Kidney (tissue), 22 donors: ENCODE measurements at places on chromosomes 7 and 10. TPM values are rescaled to one million over a fixed set of nuclear protein-coding genes. Genes with fewer than 3 reads are reported as not detected.

Gene ACTR3C
- total RNA-seq: 31.6 TPM

Gene SFRP4
- total RNA-seq: 6.8 TPM

Gene RADIL
- 1.0 TPM for total RNA-seq

Gene CXCL12
- total RNA-seq: 99.5 TPM

Gene FLNC
- 12.2 TPM for total RNA-seq

Gene CALML5
- not detected for total RNA-seq

Gene ECHDC3
- 32.4 TPM for total RNA-seq

DNA sequence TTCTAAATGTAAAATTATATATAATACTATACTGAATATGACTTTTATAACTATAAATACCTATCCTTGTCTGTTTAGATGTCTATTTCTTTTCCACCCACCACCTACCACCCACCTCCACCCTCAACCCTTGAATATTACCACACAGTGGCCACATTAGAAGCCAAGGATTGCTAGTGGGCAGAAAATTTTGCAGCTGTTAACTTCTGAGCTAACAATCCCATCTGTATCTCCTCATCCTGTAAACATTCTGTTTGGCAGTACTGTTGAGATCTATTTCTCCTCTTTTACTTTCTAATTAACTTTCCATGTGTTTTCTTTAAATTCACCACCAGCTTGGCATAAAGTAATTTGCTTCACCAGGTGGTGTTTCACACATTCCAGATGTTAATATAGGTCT lies 281.1 kb upstream of the BMPER start:
- no peak for DNase-seq

GRCh38 chr7:45027774-45028114 lies 27.7 kb downstream of the CCM2 start:
- no peak for DNase-seq

- DNase-seq: no peak
Observed at GRCh38 chr7:16014031-16014430, 327.5 kb upstream of the MEOX2 start.

- no peak for DNase-seq
Observed at GRCh38 chr7:101154693-101155102, 422 bp downstream of the AP1S1 start.

DNA sequence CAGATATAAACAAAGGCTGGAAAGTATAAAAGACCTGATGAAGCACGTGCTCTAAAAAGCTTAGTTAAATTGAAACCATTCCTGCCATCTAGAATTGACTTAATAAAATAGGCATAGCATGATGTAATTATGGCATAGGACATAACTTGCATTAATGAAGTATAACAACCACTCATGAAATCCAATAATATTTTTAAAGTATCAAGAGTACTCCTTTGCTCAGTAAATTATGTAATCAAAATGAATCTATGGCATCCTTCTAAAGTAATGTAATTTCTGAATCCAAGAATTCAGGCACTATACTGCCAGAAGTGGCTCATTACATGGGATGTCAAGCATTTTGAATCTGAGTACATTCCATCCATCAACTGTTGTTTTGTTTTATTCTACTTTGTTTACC lies 548.5 kb upstream of the NRP1 start:
- DNase-seq: no peak

GRCh38 chr10:59336632-59337031 lies 25.7 kb downstream of the FAM13C start:
- DNase-seq: no peak

GRCh38 chr10:98446661-98447221 lies at the start of gene HPS1:
HPS1 (minus strand) TSS chr10:98446935; CDS start chr10:98443240, 3,695 bp downstream.
- peak; percentile 74 for DNase-seq

DNA sequence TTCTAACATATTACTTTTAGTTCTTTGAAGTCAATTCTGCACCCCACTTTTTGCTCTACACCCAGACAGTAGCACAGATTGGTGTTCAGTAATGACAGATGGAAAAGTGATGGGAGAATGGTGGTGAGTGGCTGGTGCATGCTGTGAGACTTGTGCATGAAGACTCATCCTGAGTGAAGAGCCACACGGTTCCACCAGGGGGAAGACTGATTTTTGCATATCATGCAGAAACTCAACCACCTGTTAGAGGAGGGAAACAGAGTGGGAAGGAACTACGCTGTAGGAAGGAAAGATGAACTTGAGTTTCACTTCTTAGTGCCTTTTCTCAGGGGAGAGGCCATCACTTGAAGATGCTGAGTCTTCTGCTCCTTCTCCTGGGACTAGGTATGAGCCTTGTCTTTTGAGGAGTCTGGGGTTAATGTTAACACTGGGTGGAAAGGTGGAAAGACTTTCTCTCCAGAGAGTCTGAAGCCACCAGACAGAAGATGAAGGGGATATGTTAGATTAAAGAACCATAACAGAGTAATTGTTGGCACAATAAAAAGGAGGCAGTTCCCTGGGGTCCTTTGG lies 9.3 kb upstream of the PRSS1 start:
- DNase-seq: no peak

- DNase-seq: peak; percentile 64
Observed at GRCh38 chr7:108637049-108637621, 67.5 kb downstream of the DNAJB9 start.

- DNase-seq: no peak
Observed at GRCh38 chr7:53661645-53662217, 626.3 kb downstream of the POM121L12 start.

DNA sequence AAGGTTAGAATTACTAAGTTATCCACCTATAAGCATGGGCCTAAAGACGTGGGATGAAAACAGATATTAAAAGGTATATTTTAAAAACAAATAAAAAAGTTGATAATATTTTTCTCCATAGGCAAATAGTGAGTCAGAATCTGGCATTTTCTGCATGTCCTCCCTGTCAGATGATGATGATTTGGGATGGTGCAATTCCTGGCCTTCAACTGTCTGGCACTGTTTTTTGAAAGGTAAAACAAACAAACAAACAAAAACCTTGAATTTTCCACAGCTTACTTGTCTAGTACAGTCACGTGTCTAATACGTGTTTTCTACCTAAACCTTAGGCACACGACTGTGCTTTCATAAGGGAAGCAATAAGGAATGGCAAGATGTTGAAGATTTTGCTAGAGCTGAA lies 17.4 kb downstream of the HBP1 start:
- DNase-seq: no peak

DNA sequence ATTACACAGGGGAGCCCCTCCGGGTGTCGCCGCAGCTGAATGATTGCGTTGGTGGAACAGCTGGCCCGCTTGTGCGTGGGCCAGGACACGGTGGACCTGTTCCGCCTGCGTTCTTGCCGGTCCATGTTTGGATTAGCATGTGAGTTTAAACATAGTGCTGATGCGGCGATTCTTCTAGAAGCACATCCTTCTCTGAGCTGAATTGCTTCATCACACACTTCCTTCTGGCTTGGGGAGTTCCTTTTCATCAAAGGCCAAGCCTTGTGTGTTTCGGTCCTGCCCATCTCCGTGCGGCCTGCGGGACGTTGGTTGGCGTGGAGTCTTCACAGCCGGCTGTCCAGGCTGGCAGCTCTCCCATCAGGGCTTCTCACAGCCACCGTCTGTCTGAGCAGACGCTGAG lies 45.5 kb upstream of the SLC29A4 start:
- no peak for DNase-seq

- DNase-seq: no peak
Observed at GRCh38 chr7:99141334-99141733, 2.6 kb downstream of the SMURF1 start.

DNA sequence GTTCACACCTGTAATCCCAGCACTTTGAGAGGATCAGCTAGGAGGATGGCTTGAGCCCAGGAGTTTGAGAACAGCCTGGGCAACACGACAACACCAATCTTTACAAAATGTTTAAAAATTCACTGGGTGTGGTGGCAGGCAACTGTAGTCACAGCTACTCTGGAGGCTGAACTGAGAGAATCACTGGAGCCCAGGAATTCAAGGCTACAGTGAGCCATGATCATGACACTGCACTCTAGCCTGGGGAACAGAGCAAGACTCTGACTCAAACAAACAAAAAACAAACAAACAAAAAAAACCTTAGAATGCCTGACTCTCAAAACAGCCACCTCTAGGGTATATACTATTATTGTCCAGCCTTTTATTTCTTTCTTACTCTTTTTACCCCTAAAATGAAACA lies 56.5 kb upstream of the PAPSS2 start:
- DNase-seq: no peak

- peak; percentile 33 for DNase-seq
Observed at GRCh38 chr7:98051118-98051744, 55.4 kb upstream of the LMTK2 start.

GRCh38 chr7:115635376-115635775 lies 395.2 kb downstream of the TFEC start:
- no peak for DNase-seq

DNA sequence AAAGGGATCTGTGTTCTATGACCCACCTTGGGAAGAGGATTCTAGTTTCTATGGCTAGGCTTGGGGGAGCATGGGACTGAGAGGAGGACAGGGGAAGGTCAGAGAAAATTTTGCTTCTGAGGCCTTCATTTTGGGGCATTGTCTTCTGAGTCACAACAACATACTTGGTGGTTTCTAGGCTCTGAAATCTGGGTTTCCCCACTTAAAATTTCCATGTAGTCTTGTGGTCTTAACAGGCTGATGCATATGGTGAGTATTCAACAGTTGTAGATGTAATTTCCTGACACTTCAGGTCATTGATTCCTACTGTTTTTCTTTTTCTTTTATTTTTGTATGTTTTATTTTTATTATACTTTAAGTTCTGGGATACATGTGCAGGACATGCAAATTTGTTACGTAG lies 88.5 kb downstream of the ANKRD7 start:
- DNase-seq: no peak

- peak; percentile 79 for DNase-seq
Observed at GRCh38 chr10:104328896-104329710, 9.2 kb downstream of the ITPRIP start.

DNA sequence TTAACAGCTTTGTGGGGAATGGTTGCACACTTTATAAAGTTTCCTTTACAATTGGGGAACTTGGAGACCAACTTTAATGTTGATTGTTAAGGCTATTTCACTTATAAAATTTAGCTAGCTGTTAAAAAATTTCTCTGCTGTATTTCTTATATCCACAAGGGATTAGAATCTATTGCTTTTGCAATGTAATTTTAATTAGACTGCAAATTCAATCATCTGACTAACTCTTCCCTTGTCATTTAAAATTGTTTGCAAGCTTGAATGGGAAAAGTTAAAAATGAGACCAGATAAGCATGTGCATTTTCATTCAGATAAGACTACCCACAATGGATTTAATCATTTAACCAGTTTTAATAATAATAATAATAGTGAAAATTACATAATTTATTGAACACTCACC lies 213.2 kb downstream of the BICC1 start:
- no peak for DNase-seq

DNA sequence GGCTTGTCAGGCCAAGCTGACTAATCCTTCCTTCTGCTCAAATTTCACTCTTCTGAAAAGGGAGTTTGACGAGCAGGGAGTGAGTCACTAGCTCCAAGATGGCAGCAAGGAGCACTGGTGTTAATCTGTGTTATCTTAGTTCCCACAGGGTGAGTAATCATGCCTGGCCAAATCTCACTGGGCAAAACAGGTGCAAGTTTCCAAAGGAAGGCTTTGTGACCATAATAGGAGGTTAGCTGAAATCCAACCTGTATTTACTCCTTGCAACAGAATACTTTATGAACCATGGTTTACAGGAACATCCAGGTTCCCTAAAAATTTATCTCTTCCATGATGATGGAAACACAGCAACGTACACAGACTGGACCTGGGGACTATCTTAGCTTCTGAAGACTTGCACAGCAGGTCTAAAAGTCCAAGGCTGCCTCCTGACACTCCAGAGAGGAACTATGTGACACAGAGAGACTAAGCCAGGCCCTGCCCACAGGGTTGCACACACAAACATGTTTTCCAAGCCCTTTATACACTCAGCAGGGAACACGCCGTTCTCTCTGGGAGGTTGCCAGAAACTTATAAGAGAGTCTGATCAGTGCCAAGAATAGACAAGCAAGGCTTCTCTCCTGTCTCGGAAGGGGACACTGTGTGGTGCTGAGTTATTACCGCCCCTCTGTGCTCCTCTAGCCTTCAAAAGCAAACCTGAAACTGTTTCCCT lies 46.3 kb downstream of the PDK4 start:
- DNase-seq: peak; percentile 42

DNA sequence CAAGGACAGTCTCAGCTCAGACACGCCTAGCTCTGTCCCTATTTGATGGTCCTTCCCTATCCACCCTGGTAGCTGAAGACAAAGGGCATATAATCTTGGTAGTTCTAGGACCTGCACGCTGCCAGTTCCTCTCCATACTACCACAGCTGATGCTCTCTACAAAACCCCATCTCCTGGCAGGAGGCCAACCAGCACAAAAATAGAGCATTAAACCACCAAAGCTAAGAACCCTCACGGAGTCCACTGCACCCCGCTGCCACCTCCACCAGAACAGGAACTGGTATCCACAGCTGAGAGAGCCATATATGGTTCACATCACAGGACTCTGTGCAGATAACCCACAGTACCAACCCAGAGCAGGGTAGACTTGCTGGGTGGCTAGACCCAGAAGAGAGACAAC lies 299.4 kb downstream of the LRRTM3 start:
- DNase-seq: no peak

DNA sequence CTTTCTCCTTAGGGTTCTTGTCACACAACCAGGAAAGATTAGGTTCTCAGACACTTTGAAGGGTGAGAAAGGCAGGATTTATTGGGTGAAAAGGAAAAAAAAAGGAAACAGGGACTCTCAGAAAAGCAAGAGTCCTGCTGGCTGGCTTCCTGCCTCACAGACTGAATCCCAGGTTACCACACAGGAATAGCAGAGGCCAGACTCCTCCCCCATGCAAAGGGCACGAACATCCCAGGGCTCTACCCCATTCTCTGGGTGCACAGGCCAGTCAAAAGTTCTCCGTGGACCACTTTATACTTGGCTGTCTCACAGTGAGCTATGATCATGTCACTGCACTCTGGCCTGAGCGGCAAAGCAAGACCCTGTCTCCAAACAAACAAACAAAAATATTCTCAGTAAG lies 42.6 kb downstream of the HOXA1 start:
- DNase-seq: no peak

DNA sequence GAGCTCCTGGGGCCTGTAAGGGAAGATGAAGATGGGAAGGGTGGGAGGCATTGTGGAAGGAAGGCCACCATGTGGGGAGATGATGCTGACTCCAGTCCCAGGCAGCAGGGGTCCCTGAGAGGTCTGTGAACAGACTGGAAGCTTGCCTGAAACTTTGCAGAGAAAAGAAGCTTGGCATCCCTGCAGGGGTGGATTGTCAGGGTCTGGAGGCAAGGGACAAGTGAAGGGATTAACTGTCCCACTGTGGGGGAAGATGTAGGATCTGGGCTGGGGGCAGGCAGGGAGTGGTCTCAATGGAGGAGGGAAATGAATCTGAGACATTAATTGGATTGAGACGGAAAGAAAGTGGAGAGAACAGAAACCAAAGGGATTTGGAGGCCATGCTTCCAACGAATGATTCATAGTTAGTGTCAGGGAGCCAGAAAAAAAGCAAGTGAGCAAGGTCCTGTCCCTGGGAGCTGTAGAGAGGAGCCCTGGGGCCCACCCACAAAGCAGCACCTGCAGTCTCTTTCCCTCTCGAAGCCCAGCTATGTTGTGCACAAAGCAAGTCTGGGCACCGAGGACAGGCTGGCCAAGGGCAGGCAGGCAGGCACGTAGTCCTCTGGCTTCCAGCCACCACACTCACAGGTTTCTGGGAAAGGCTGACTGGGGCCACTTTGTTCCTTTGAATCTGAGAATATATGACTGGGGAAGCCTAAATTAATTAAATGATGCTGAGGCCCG lies 4.7 kb upstream of the SLC18A3 start:
- peak; percentile 14 for DNase-seq

- DNase-seq: no peak
Observed at GRCh38 chr10:113431398-113432160, 121.3 kb upstream of the HABP2 start.

GRCh38 chr7:96739609-96740008 lies 30.0 kb upstream of the SEM1 start:
- no peak for DNase-seq

- no peak for DNase-seq
Observed at GRCh38 chr10:72303424-72304128, 29.9 kb downstream of the DDIT4 start.
